ENCODE measurements at places on chromosomes 6 and 20.
A peak's percentile ranks its signal among the peaks of the same experiment; 100 is the strongest.

DNA sequence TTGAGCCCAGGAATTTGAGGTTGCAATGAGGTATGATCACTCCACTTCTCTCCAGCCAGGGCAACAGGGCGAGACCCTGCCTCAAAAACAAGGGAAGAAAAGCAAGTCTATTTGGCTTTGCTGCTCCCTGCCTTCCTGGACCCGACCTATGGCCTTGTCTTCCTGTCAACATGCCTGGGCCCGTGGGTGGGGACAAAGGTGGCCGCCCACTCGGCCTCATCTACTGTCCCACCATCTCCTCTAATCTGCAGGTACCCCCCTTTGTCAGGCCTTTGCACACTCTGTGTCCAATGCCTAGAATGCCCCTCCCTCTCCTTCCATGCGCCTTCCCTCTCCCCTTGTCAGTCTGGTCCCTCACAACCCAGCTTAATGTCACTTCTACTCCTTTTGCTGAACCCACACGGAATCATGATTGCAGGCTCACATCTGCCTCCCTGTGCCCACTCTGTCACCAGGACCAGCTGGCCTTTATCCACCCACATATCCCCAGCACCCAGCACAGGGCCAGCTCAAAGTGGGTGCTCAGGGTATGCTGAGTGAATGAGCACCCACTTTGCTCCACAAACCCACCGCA is 40.3 kb downstream of the MDFI start:
- DNase-seq = no peak

DNA sequence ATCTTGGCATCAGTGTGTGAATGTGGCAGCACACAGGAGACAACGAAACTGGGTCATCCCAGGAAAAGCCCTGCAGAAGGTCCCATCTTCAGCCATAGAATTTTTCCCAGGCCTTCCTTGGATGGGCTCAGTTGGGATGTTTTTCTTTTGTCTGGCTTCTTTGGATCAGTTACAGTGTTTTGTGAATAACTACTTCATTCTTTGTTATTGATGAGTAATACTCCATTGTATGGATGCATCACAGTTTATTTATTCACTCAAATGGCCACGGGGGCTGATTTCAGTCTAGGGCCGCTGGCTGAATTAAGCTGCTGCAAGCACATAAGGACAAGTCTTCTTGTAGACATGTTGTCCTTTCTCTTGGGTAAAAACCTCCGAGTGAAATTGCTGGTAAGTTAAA is 81.3 kb upstream of the CD93 start:
- DNase-seq = no peak

DNA sequence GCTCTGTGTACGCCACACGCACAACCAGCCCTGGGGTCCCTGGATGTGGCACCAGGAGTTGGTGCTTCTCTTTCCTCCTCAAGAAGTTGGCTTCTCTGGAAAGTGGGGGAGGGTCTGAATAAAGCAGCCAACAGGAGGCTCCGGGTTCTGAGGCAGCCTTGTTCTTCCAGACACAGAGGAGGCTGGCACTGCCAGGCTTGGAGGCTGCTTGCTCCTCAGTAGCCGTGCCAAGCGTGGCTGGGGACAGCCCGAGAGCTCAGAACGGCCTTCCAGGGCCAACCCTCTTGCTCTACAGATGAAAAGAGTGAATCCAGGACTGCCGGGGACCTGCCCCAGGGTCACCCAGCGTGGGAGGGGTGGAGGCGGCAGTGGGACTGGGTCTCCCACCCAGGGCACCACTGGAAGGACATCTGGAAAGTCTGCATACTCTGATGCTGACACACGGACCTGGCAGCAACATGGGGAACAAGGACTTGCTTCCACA is 70.4 kb downstream of the SLC22A23 start:
- DNase-seq = no peak

GRCh38 chr20:47875297-47876025 is 90.2 kb upstream of the SULF2 start:
- no peak for DNase-seq

DNA sequence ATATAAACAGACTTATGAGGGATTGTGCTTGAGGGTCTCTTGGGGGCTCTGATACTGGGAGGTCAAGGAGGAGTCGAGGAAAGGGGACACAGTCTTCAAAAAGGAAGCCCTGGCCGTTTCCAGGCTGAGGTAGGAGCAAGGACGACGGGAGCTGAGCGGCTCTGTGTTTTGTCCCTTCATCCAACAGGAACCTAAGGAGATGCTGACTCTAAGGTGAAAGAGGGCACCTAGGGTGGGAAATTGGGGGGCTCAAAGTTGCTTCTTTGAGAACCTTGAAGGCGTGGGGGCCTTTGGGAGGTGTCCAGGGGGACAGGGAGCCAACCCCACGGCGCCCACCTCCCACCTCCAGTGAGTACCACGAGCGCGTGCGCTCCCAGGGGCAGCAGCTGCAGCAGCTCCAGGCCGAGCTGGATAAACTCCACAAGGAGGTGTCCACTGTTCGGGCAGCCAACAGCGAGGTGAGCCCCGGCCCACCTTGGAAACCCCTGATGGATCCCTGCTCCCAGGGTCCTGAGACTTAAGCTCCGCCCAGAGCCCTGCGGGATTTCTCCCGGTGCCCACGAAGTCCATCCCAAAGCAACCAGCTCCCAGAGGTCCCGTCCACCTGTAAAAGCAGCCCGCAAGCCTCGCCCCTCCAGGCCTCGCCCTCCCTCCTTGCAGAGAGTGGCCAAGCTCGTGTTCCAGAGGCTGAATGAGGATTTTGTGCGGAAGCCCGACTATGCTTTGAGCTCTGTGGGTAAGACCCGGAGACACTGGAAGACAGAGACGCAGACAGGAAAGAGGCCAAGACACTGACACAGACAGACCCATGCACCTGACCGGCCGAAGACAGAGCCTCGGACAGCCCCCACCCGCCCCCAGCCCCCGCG is 2.9 kb downstream of the SPAG4 start:
- DNase-seq = peak; percentile 39

- peak; percentile 41 for DNase-seq
These were observed 82.3 kb downstream of the GMPR start for GRCh38 chr6:16320533-16321340.

GRCh38 chr6:167130712-167131684 is 8.1 kb downstream of the CCR6 start:
- DNase-seq = no peak

- no peak for DNase-seq
These were observed 72.8 kb upstream of the SPTLC3 start for GRCh38 chr20:12936020-12936419.

DNA sequence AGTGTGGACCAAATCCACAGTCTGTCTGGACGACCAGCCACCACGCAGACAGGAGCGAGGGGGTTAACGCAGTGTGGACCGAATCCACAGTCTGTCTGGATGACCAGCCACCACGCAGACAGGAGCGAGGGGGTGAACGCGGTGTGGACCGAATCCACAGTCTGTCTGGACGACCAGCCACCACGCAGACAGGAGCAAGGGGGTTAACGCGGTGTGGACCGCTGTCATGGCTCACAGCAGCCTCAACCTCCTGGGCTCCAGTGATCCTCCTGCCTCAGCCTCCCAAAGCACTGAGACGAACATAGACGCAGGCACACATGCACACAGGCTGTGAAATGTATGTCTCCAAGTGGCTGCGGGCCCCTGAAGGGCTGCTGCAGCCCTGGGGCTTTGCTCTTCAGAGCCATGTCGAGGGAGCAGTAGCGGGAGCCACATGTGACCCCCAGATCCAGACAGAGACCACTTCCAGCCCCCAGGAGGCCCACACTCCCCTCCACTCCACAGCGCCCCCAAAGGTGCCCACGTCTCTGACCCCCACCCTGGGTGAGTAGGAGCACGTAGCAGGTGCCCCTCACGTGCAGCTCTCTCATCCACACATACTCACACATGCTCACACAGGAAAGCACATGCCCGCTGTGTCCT is 98.1 kb downstream of the YTHDF1 start:
- no peak for DNase-seq

DNA sequence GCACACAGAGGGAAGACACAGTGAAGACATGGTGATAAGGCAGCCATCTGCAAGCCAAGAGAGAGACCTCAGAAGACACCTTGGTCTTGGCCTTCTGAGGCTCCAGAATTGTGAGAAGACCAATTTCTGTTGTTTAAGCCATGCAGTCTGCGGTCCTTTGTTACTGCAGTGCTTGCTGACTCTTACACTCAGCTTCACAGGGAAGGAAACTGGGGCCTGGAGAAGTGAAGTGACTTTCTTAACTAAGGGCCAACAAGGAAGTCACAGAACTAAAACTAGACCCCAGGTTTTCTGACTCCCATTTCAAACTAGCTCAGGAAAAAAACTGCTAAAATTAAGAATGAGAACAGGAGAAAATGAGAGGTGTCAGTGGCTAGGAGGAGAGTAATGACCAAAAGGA is 74.3 kb downstream of the TNFRSF21 start:
- no peak for DNase-seq

GRCh38 chr6:39341937-39342336 is 19.4 kb upstream of the KCNK16 start:
- no peak for DNase-seq

- DNase-seq = no peak
These were observed 431 bp downstream of the LOC128125822 start for GRCh38 chr6:63572747-63573075.

- no peak for DNase-seq
These were observed 31.5 kb downstream of the NINL start for GRCh38 chr20:25553819-25554296.

DNA sequence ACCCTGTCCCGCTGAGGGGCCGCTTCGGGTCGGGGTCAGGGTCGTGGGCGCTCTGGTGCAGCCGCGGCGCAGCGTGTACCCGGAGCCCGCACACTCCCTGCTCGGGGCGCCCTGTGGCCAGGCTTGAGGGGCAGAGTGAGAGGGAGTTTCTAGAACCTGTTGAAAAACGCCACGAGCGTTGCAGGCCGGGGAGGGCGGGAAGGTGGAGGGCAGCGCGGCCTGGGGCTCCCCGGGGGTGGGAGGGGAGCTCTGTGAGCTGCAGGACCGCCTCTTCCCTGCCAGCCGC is 539 bp upstream of the BHLHE23 start:
- no peak for DNase-seq

DNA sequence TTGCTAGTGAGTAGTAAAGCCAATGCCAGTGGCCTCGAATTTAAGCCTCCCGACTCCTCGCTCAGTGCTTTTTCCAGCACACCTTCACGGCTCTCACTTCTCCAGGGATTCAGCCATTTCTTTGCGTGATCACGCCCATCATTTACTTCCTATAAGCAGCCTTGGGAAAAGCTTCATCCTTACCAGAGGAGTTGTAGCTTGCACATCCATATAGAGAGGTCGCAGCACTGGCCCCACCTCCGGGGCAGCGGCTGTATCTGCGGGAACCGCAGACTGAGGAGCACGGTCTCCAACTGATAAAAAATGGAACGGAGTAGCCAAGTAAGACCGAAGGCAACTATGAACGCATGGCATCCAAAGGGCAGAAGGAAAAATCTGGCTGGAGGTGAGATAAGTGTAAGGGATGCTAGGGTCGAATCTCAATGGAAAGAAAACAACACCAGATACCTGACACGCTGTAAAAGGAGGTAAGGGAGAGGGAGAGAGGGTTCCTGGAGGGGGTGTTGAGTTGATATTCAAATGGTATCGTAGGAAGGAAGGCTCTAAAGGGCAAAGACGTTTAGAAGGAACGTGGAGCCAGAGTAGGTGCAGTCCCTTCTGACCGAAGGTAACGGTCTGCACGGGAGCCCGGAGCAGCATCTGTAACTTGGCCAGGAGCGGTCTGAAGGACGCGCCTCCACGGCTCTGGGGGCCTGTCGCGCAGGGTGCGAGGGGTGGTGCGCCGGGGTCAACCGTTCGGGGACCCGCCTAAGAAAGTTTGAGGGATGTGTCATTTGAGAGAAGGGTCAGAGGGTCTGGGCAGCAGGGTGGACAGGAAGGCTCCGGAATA is 640 bp downstream of the NFS1 start:
- DNase-seq = no peak

- DNase-seq = no peak
These were observed 23.6 kb downstream of the CEP57L1 start for GRCh38 chr6:109118871-109119354.

DNA sequence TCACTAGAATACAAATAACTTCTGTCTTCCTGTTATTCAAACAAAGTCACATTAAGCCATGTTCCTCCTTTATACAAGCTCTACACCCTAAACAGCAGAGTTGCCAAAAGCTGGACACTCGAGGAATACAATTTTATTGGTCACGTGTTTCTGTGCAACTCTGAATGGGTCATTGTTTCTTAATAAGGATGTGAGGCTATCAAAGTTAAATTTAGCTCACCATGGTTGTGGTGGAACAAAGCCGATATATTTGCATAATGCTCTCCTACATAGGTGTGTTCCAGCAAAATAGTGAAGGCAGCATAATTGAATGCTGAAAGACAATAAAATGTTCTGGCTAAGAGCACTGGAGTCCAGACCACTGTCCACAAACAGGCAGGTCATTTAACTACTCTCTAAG is 36.9 kb upstream of the CD2AP start:
- DNase-seq = no peak

GRCh38 chr20:61902221-61902869 is 163.3 kb downstream of the TAF4 start:
- DNase-seq = no peak

- peak; percentile 21 for DNase-seq
These were observed 1109.0 kb upstream of the FLRT3 start for GRCh38 chr20:15446373-15446772.

DNA sequence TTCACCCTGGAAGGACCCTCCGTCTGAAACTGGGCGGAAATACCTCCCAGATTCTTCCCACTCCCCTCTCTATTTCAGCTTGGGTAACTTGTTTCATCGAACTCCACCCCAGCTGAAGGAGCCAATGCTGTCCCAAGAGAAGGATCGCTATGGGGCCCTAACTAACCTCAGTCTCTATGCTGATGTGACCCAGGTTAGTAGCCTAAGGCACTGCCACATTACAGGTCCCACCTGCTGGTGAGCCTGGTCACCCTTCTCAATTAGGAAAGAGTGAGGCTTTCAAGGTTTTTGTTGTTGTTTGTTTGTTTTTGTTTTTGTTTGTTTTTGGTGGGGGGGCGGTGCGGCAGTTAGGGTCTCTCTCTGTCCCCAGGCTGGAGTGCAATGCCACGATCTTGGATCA is 168.4 kb downstream of the OR2B2 start:
- no peak for DNase-seq

GRCh38 chr6:48134246-48134645 is 23.2 kb upstream of the PTCHD4 start:
- no peak for DNase-seq

GRCh38 chr6:160305926-160306713 is 42.1 kb upstream of the SLC22A3 start:
- no peak for DNase-seq

- DNase-seq = peak; percentile 26
These were observed 179.3 kb upstream of the DTNBP1 start for GRCh38 chr6:15841937-15842726.

DNA sequence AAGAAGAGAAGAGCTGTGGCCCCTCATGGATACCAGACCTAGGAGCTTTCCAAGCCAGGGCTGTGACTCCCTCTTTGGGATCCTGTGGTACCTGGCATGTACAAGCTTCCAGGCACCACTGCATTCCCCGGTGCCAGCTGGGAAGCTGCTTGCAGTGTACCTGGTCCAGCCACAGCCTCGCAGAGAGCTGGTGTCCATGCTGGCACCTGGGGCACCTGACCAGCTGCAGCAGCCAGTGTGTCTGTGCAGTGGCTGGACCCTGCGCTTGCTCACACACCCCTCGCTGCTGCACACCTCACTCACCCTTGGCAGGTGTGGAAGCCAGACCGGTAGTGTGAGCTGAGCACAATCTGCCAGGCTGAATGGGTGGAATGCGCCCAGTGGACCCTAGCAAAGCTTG is 190.9 kb upstream of the MAN1A1 start:
- peak; percentile 16 for DNase-seq

Measured in uterus (tissue), 4 donors.